Fibroblast of villous mesenchyme (primary cell): ENCODE measurements at places on chromosomes 7 and 10. TPM values are rescaled to one million over a fixed set of nuclear protein-coding genes. Genes with fewer than 3 reads are reported as not detected.

Gene CALML3
- total RNA-seq = not detected in 2 replicates

Gene TAS2R16
- total RNA-seq = not detected in 2 replicates

Gene METTL27
- 1.6 and 2.6 TPM in 2 replicates for total RNA-seq

Gene AS3MT
- 5.2 and 5.5 TPM in 2 replicates for total RNA-seq

Gene INSYN2A
- total RNA-seq = under 0.01 TPM in 2 replicates

Gene OR6V1
- total RNA-seq = not detected in 2 replicates

Gene UTF1
- not detected in 2 replicates for total RNA-seq

Gene CNPY4
- total RNA-seq = 23.2 and 40.2 TPM in 2 replicates

Gene NANOS1
- 1.9 and 6.0 TPM in 2 replicates for total RNA-seq

Gene GHRHR
- not detected in 2 replicates for total RNA-seq

Gene CUEDC2
- total RNA-seq = 51.0 and 54.8 TPM in 2 replicates

Gene ASB10
- not detected in 2 replicates for total RNA-seq

Gene HTR7
- 0.86 and 2.3 TPM in 2 replicates for total RNA-seq

Gene TRPV5
- total RNA-seq = not detected in 2 replicates

Gene MMD2
- total RNA-seq = not detected in 2 replicates

Gene AGBL3
- 1.3 and 1.6 TPM in 2 replicates for total RNA-seq

Gene NEUROD6
- not detected in 2 replicates for total RNA-seq

Gene OGA
- total RNA-seq = 80.3 and 93.1 TPM in 2 replicates

Gene UROS
- total RNA-seq = 93.7 and 94.7 TPM in 2 replicates

Gene LRRC4
- total RNA-seq = under 0.01 TPM in 1 of 2 replicates, not detected in the other

Gene DOCK4
- 13.9 and 43.6 TPM in 2 replicates for total RNA-seq

Gene VPS37D
- total RNA-seq = 3.0 and 4.2 TPM in 2 replicates

Gene DNA2
- 9.7 and 13.0 TPM in 2 replicates for total RNA-seq

Gene NSUN6
- total RNA-seq = 6.8 and 8.6 TPM in 2 replicates

Gene LMOD2
- not detected in 2 replicates for total RNA-seq

Gene FASTK
- 87.2 and 103 TPM in 2 replicates for total RNA-seq

Gene FRMPD2
- under 0.01 TPM in 2 replicates for total RNA-seq

Gene SHH
- not detected in 2 replicates for total RNA-seq

Gene ANKRD1
- 13.5 and 16.4 TPM in 2 replicates for total RNA-seq

Gene SHTN1
- total RNA-seq = 2.2 and 2.6 TPM in 2 replicates

Gene PALS2
- 12.9 and 23.7 TPM in 2 replicates for total RNA-seq

Gene ELN
- total RNA-seq = under 0.01 and 0.64 TPM in 2 replicates

Gene SFMBT2
- total RNA-seq = 1.7 and 2.6 TPM in 2 replicates

Gene ACADSB
- total RNA-seq = 4.2 and 4.3 TPM in 2 replicates

Gene PALD1
- total RNA-seq = 0.32 TPM in 1 of 2 replicates, not detected in the other

Gene SAP25
- total RNA-seq = 0.32 TPM in 1 of 2 replicates, not detected in the other

Gene CALCR
- under 0.01 TPM in 1 of 2 replicates, not detected in the other for total RNA-seq

Gene MYH16
- not detected in 2 replicates for total RNA-seq

Gene PIK3AP1
- total RNA-seq = under 0.01 TPM in 1 of 2 replicates, not detected in the other

Gene OIT3
- under 0.01 TPM in 1 of 2 replicates, not detected in the other for total RNA-seq

Gene LIPK
- total RNA-seq = not detected in 2 replicates

Gene NIPSNAP2
- 39.7 and 53.1 TPM in 2 replicates for total RNA-seq
